ENCODE measurements at places on chromosomes 13 and 19. TPM values are rescaled to one million over a fixed set of nuclear protein-coding genes. Genes with fewer than 3 reads are reported as not detected.

The STXBP2 gene
- total RNA-seq = 43.0 TPM

The DYRK1B gene
- total RNA-seq = 7.0 TPM

The ZNF566 gene
- total RNA-seq = 4.6 TPM

The LEUTX gene
- not detected for total RNA-seq

The SLC15A1 gene
- not detected for total RNA-seq

The CD320 gene
- total RNA-seq = 46.0 TPM

The SIGLEC9 gene
- not detected for total RNA-seq

The SMIM44 gene
- total RNA-seq = not detected

The TEX101 gene
- not detected for total RNA-seq

The FCAR gene
- not detected for total RNA-seq

The ZNF491 gene
- 0.49 TPM for total RNA-seq

The COPE gene
- total RNA-seq = 257 TPM

The GPC6 gene
- total RNA-seq = 1.1 TPM

The ZNF83 gene
- 24.7 TPM for total RNA-seq

The ATP4A gene
- not detected for total RNA-seq

The NCAN gene
- not detected for total RNA-seq

The GJB2 gene
- 393 TPM for total RNA-seq

The CCL25 gene
- total RNA-seq = not detected

The BEST2 gene
- total RNA-seq = not detected

The ZNF628 gene
- 4.4 TPM for total RNA-seq

The ZNF667 gene
- total RNA-seq = 3.4 TPM

The PEG3 gene
- total RNA-seq = 0.39 TPM

The TUBB4A gene
- not detected for total RNA-seq

The ZNF729 gene
- total RNA-seq = not detected

The KIRREL2 gene
- total RNA-seq = not detected

The HNRNPA1L2 gene
- 7.3 TPM for total RNA-seq

The PRR19 gene
- total RNA-seq = 1.4 TPM

The NLRP11 gene
- not detected for total RNA-seq

The IL4I1 gene
- 0.44 TPM for total RNA-seq

The CDC42EP5 gene
- total RNA-seq = 32.1 TPM

The MCEMP1 gene
- not detected for total RNA-seq

The URAD gene
- not detected for total RNA-seq

The C19orf67 gene
- total RNA-seq = not detected

The NRTN gene
- total RNA-seq = 0.14 TPM

The GPR18 gene
- not detected for total RNA-seq

Measured in foreskin keratinocyte (primary cell).